ENCODE measurements at places on chromosomes 16 and 17.

DNA sequence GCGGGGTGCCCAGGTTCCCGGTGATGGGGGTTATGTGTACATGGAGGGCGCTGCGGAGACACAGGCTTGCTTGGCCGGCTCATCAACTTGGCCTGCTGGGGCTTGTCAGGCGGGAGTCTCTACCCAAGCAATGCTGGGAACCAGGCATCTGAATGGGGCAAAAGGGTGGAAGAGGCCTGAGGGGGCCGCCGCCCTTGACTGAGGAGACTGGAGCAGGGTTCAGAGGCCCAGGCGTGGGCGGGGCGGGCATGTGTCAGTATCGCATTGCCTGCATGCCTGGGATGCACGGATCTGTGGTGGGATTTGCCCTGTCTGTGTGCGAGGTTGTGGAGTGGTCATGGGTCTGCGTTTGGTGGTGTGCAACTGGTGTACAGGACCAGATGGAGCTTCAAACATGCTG lies 21.1 kb downstream of the ARHGAP23 start:
- peak; percentile 95 for DNase-seq

DNA sequence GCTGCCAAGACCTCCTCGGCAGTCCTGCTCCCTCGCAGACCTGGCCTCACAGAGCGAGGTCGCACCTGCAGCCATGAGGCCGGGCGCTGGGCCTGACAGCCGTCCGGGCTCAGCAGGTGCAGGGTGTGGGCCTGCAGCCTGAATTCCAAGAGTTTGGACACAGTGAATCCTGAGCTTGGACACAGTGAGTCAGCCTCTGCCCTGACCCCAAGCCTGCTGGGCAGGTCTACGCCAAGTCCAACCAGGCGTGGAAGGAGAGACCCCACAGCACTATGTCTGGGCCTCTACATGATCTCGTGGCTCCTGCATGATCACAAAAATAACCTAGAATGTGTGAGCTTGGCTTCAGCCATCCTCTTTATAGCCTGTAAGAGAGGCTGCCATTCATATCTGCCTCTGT lies 121.0 kb downstream of the C16orf95 start:
- no peak for DNase-seq

DNA sequence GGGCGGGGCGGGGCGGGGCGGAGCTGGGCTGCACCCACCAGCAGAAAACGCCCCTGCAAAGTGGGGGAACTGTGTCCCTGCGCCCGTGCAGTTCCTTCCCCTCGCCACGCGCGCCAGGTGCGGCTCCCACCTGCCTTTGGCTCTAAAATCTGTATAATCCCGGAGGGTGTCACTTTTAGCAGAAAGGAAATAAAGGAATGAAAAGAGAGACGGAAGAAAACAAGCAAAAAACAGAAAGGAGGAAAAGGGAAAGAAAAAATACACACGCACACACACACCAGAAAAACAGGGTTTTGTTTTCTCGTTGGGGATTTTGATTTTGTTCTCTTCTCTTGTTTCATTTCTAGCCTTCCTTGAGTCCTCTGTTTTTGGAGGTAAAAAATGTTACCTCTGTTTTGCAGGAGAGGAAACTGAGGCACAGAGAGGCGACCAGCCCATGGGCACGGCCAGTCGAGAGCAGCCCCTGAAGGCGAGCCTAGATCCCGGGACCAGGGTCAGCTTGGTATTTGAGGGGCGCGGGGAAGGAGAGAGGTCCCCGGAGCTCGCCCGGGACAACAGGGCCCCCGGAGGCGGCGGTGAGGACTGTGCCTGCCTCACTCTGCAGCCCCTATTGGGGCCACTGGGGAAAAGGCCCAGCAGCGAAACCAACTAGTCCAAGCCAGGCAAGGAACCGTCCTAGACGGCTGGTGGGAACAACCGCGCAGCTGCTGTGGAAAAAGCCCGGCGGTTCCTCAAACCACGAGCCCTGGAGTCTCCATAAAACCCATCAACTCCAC lies 594 bp upstream of the CARHSP1 start:
- DNase-seq, result no peak

DNA sequence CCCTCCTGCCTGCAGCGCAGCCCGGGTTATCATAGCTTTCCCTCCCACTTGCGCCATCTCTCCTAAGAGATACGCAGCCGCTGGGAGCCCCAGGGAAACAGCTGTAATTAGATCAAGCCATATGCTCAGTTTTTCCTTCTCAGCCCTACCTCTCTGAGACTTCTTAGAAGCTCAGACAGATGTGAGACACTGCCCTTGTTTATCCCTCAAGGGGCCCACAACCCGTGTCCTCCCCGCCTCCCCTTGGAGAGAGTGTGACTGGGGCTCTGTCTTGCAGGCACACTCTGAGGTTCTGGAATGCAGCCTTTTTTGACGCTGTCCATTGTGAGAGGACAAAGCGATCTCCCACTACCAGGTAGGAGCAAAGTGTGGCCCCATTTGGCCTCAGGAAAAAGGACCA lies 31.2 kb downstream of the CIBAR2 start:
- no peak for DNase-seq

DNA sequence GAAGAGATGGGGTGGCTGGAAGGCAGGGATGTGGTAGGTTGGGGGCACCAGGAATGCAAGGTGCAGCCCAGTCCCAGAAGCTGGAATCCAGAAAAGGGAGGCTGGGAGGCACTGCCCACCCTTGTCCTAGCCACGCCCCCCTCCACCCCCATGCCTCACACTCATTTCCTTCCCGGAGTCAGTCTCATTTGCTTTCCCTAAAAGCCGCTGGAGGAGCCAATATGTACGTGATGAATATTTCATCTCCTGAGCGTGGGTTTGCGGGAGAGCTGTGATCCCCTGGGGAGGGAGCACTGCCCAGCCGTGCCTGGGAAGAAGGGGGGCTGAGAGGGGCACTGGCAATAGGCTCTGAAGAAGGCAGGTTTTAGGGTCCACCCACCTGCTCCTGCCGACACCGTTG lies 124.5 kb upstream of the LHX1 start:
- no peak for DNase-seq

- DNase-seq, result no peak
Measured at GRCh38 chr17:6075050-6075449, 4.9 kb downstream of the WSCD1 start.
